ENCODE measurements at places on chromosomes 12 and 14.

- no peak for DNase-seq
Observed at GRCh38 chr14:101458741-101459550, 102.3 kb upstream of the DIO3 start.

GRCh38 chr14:54928216-54928615 lies 25.6 kb upstream of the GCH1 start:
- no peak for DNase-seq

GRCh38 chr12:68113644-68114043 lies 45.9 kb downstream of the IFNG start:
- DNase-seq: peak; percentile 45

DNA sequence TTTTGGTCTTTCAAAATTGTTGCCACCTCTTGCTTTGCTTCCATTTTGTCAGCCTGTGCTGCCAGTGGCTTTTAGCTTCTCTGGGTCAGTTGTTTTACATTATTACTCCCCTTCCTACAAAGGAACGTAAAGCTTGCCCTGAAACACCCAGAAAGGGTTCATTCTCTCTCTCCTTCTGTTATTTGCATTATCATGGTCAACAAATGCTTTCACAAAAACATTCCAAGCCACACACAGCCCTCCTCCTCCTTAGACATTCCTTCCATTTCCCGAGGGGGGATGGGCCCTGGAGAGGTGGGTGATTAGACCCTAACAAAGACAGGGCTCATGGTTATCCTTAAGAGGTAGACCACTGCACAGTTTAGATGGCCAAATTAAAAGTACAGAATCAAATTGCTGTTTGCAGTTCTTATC lies 60.4 kb upstream of the SINHCAF start:
- no peak for DNase-seq

DNA sequence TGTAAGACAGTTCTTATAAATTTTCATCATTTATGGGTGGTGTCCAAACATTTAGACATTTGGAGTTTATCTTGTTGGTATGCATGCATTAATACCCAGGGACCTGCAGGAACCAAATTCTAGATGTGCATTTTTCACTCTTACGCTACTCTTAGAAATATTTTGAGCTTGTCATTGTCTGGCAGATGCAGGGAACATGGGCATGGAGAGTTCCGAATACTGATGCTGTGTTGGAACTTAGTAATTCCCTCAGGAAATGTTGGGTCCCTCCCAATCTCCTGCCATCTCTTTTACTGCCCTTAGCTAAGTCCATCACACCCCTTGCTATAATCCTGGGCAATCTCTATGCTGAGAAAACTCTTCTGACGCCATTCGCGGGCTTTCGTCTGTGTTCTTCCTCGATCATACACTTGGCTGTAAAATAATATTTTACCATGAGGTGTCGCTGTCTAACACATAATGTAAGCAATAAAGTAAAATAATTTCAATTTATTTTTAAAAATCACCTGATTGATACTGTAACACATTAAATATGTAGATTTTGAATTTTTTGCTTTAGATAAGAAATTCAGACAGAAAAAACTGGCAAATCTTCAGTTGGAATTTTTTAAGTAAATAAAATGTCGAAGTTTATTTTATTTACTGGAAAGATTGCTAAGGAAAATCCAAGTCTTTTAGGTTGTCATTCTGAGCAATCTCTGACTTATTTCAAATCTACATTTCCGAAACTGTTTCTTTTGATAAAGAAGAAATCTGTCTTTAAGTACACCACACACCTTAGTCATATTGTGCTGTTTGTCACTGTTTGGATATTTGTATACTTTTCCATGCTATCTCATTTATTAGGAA lies 304.1 kb upstream of the SSTR1 start:
- peak; percentile 2 for DNase-seq

- DNase-seq: no peak
Observed at GRCh38 chr14:74584951-74585350, 27.1 kb downstream of the LTBP2 start.

DNA sequence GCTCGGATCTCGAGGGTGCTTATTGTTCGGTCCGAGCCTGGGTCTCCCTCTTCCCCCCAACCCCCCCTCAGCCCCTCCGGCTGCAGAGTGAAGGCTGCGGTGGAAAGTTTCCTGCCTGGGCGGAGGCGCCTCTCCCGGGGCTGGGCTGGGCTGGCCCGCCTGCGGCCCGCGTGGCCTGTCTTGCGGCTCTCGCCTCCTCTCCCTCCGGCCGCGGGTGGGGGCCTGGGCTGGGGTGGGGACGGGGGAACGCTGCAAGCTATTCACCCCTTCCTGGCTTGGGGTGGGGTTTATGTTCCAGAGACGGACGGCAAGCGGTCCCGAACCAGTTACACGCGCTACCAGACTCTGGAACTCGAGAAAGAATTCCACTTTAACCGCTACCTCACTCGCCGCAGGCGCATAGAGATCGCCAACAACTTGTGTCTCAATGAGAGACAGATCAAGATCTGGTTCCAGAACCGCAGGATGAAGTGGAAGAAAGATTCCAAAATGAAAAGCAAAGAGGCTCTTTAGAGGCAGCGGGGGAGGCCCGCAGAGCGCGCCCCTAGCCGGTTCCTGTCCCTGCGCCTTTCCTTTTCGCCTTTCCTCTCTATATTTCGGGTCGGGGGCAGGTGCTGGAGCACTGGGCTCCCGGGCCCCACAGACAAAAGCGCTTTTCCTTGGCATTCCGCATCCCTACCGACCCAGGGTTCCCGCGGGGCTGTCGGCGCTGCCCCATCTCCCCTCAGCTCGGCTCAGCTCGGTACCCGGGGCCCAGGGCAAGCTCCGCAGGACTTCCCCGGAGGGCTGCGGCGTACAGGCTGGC lies 1.3 kb downstream of the HOXC5 start:
- no peak for DNase-seq

Measured in stimulated activated CD4-positive, alpha-beta T cell treated with anti-CD3 and anti-CD28 coated beads, Interleukin-4, amount 100 ng/mL, for 1 hour (primary cell).